Daoy (cell line): ENCODE measurements at places on chromosomes 4 and X. TPM values are rescaled to one million over a fixed set of nuclear protein-coding genes. Genes with fewer than 3 reads are reported as not detected.

The NKX3-2 gene
- total RNA-seq, result 0.06 TPM in 1 of 2 replicates, not detected in the other

- DNase-seq, result no peak
These were observed 691.5 kb downstream of the KCTD8 start for GRCh38 chr4:43757147-43757546.

GRCh38 chr4:85968945-85969819 lies 390.7 kb downstream of the MAPK10 start:
- peak; percentile 13 for DNase-seq

DNA sequence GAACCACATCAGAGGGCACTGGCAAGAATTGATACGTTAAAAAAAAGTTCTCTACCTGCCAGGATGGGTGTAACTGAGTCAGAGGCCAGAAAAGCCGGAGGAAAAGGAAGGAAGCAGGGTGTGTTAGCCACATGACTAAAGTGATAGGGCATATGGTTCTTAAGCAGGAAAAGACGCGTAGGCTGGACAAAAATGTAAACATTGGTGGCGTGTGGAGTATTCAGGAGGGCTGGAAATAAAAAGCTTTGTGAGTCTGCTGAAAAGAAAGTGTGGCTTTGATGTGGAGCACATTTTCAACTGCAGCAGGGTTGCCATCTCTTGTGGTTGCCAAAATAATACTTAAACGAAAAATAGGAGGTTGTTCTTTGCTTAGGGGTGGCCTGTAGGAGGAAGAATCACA lies 186.5 kb upstream of the RPL34 start:
- DNase-seq, result peak; percentile 28

DNA sequence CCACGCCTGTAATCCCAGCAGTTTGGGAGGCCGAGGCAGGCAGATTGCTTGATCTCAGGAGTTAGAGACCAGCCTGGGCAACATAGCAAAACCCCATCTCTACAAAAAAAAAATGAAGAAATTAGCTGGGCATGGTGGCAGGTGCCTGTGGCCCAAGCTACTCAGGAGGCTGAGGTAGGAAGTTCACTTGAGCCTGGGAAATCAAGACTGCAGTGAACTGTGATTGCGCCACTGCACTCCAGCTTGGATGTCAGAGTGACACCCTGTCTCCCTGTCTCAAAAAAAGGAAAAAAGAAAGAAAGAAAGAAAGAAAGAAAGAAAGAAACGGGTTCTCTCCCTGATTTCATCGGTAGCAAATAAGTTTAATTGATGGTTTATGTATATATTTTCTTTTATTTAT lies 64.6 kb upstream of the ESX1 start:
- DNase-seq, result no peak

DNA sequence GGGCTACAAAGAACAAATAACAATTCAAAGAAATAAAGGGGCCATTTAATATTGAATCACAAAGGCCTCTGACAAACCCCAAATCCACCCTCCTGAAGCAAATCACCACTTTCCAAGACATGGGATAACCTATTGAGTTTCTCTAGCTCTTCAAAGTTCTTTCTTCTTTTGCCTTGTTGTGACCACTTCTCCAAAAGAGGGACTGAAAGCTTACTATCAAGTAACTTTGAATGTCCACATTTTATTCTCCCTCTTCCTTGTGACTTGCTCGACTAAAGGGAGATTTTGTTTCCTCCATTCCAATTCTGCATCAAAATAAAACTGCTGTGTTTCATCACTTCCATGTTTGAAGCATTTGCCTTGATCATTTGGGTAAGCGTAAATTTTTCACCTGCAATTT lies 166.6 kb upstream of the SLC7A11 start:
- no peak for DNase-seq
